ENCODE measurements at places on chromosomes 2 and 18.

DNA sequence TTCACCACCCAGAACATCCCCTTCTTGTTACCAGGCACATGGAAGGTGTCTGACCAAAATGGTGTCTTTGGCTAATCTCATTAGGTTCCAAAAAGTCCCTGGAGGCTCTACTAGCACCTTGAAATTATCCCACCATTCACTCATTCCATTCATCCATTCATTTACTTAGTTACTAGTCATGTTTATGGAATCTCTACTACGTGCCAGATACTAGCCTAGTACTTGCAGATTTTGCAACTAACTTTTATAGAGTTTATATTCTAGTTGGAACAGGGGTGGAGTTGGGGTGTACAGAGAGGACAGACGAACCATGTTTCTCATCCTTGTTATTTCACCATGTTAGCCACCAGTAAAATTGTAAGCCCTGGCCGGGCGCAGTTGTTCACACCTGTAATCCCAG lies 4.0 kb upstream of the NOP58 start:
- no peak for DNase-seq

- DNase-seq: no peak
Observed at GRCh38 chr2:26457251-26457666, 20.7 kb downstream of the OTOF start.

GRCh38 chr18:47274961-47275360 lies 23.5 kb upstream of the SKOR2 start:
- no peak for DNase-seq

GRCh38 chr2:45935791-45936622 lies 284.5 kb downstream of the PRKCE start:
- peak; percentile 91 for DNase-seq

GRCh38 chr2:64861452-64862397 lies 127.5 kb upstream of the SLC1A4 start:
- DNase-seq: peak; percentile 59

DNA sequence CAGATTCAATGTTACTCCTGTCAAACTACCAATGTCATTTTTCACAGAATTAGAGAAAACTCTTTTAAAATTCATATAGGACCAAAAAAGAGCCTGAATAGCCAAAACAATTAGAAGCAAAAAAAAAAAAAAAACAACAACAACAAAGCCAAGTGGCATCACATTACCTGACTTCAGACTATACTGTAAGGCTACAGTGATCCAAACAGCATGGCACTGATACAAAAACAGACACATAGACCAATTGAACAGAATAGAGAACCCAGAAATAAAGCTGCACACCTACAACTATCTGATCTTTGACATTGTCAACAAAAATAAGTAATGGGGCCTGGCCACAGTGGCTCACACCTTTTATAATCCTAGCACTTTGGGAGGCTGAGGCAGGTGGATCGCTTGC lies 53.2 kb downstream of the TAF4B start:
- DNase-seq: no peak

GRCh38 chr2:78034706-78035105 lies 512.5 kb upstream of the LRRTM4 start:
- DNase-seq: no peak

GRCh38 chr2:195458936-195459335 lies 198.1 kb upstream of the SLC39A10 start:
- DNase-seq: no peak

GRCh38 chr2:3565117-3565516 lies 7.0 kb upstream of the RNASEH1 start:
- DNase-seq: no peak

DNA sequence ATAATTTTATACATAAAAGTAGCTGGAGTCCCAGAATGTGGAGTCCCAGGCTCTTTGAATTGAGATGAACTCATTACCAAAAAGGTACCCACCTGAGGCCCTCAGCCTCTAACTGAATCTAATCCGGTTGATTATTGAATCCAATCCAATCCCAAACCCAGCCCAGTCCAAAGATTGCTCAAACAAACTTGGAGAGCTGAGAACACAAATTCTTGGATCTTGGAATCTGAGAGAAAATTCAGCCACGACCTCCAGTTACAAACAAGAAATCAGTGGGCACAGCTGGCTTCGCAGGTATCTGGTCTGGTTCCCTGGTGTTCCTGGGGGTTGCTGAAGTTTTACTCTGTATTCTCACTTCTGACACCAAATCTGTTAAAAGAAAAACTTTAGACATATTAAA lies 28.4 kb upstream of the RHOB start:
- no peak for DNase-seq

GRCh38 chr2:41446266-41446665 lies 601.6 kb upstream of the PKDCC start:
- DNase-seq: no peak

- DNase-seq: peak; percentile 17
Observed at GRCh38 chr2:135875491-135876065, 665 bp downstream of the MCM6 start.

DNA sequence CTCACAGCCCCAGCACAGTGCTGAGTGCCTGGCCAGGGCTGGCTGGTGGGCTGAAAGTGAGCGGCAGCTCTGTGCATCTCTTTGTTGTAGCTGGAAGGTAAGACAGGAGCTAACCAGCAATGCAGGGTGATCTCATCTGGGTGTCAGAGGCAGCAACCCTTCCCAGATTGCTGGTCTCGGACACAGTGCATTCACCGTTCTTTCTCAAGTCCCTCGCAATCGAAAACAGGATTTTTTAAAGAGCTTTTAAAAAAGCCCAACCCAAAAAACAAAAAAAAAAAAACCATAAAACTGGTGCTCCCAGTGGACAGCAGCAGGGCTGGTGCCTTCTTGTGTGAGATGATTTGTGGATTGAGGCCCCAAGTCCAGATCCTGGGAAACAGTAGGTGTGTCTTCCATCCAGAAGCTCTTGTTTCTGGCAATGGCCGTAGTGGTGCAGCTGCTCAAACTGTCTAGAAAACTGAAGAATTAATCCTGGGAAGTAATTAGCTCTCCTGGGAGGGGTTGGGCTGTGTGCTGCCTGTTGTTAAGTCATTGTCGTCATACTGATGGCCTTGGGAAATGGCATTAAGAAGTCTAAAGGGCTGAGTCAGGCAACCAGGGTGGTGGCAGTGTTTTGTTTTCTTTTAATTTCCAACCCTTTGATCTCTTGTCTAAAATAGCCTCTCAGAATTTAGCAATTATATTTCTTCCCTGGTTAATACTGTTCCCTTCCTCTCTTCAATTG lies 156.7 kb downstream of the KLHL29 start:
- DNase-seq: no peak

DNA sequence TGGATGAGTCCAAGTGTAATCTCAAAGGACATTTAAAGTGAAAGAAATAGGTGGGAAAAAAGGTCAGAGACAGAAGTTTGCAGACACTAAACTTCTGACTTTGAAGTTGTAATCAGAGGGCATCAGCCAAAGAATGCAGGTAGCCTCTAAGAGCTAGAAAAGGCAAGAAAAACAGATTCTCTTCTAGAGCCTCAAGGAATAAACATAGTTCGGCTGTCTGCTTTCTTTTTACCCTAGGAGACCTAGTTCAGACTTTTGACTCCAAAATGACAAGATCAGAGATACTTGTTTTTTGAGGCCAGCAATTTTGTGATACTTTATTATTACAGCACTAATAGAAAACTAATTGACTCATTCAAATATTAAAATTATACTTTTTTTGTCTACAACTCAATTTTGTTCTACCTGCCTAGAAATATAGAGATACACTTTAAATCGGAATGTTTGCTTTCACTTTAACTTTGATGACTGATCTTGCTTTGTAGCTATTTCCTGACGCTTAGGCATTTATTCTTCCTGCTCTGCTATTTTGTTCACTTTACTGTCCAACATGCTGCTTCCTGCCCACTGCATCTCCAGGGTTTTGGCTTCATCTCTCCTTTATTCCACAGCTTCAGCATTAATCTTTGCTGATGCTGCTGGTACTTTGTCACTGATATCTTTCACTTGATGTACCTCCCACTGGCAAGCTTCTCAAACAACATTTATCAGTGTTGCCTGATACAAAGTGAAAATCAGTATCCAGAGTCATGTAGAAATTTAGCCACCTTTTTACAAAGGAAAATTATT lies 272.5 kb downstream of the DSEL start:
- DNase-seq: no peak

DNA sequence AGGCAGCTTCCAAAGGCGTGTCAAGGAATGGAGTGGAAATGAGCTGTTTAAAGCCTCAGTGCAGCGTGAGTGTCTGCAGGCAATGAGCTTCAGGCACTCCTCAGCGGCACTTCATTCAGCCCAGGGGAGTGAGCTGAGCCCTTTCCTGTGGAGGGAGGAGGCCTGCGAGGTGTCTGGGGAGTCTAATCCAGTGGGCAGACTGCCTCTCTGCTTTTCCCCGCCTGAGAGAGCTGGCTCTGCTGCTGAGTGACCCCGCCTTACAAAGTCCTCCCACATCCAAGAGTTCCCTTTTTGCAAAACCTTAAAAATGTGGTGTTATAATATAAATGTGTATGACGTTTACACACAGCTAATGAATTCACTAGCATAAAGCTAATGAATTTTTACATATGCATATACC lies 7.0 kb upstream of the LDLRAD4 start:
- DNase-seq: no peak

- DNase-seq: no peak
Observed at GRCh38 chr18:33557706-33558105, 20.3 kb upstream of the ASXL3 start.

GRCh38 chr2:236575510-236575909 lies 5.9 kb downstream of the ACKR3 start:
- DNase-seq: no peak

- DNase-seq: no peak
Observed at GRCh38 chr2:144582651-144583380, 62.9 kb upstream of the ZEB2 start.

GRCh38 chr2:235639885-235640284 lies 146.0 kb downstream of the AGAP1 start:
- no peak for DNase-seq

DNA sequence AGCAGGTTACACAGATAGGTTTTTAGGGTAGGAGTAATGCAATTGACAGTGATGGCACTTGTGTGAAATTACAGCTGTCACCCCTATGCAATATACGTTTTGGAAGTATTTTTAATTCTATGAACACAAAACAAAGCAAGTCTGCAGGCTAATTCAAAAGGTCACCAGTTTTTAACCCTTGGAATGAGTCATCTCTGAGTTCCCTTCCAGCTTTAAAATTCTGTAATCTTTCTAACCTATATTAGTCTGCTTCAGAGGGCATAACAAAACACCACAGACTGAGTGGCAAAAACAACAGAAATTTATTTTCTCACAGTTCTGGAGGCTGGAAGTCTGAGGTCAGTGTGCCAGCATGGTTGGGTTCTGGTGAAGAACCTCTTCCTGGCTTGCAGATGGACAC lies 596.9 kb upstream of the HNMT start:
- DNase-seq: no peak

DNA sequence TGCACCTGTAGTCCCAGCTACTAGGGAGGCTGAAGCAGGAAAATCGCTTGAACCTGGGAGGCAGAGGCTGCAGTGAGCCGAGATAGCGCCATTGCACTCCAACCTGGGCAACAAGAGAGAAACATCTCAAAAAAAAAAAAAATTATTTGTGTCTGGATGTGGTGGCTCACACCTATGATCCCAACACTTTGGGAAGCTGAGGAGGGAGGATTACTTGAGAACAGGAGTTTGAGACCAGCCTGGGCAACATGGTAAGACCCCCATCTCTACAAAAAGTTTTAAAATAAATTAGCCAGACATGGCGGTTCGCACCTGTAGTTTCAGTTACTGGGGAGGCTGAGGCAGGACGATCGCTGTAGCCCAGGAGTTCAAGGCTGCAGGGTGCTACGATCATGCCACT lies 1.6 kb upstream of the VAMP8 start:
- no peak for DNase-seq

- no peak for DNase-seq
Observed at GRCh38 chr2:81389203-81389602, 1084.7 kb upstream of the LRRTM1 start.

DNA sequence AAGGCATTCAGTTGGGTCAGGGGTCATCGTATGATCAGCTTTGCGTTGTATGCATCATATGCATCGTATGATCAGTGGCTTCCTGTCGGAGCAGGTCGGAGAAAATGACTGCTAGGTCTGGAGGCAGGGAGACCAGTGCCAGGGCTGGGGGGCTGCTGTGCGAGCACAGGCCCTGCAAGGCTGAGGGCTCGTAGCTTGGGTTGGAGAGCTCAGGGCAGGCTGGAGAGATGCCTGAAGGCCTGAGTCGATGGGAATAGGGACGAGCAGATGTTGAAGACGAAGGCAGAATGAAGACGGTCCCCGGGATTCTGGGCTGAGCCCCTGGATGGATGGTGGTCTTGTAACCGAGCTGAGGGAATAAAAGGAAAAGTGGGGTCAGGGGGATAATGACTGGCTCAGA lies 25.3 kb upstream of the ACKR3 start:
- DNase-seq: no peak

DNA sequence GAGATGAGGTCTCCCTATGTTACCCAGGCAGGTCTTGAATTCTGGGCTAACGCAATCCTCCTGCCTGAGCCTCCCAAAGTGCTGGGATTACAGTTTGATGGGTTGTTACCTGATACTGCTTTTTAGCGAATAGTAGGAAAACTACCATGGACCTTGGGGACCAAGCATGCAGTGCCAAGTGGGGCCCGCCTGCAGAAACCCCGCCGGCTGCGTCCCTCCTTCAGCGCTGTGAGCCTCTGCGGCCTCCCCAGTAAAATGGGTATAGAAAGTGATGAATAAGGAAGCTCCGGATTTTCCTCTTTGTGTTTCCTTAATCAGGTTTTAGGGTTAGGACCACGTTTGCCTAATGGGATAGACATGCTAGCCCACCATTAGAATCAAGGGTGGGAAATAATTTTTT lies 30.4 kb downstream of the RAMP1 start:
- no peak for DNase-seq

- DNase-seq: no peak
Observed at GRCh38 chr2:20451761-20452499, 5.1 kb downstream of the RHOB start.

DNA sequence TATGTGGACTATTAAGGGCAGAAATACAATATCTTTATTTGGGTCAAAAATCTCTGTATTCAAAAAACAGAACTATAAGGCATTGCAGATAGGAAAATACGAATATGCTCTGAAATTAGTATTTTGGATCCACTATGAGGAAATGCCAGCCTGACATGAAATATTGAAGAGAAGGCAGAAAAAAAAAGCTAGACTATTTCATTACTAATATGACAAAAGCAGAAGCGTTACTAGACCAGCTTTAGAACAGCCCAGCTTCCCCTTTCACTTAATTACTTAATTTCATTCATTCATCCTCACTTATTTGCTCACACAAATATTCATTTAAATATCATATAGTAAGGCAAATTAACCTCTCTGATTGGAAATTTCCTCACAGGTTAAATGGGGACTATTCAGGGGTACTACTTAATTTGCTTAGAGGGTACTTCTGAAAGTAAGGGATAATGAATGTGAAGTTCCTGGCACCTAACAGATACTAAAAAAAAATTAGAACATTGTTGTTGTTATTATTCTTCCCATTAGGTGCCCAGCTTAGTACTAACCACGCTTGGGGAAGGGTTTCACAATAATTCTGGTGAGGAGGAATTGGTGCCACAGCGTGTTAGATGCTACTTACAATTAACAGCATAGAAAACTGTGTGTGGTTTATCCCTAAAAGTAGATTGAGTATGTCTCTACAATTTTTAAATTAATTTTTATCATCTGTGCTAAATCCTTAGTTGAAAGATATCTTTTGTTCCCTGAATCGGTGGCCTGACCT lies 71.1 kb upstream of the CTLA4 start:
- no peak for DNase-seq

- DNase-seq: no peak
Observed at GRCh38 chr2:96156011-96156820, 11.0 kb upstream of the DUSP2 start.
